ENCODE measurements at places on chromosomes 13 and 19.
A peak's percentile ranks its signal among the peaks of the same experiment; 100 is the strongest.

DNA sequence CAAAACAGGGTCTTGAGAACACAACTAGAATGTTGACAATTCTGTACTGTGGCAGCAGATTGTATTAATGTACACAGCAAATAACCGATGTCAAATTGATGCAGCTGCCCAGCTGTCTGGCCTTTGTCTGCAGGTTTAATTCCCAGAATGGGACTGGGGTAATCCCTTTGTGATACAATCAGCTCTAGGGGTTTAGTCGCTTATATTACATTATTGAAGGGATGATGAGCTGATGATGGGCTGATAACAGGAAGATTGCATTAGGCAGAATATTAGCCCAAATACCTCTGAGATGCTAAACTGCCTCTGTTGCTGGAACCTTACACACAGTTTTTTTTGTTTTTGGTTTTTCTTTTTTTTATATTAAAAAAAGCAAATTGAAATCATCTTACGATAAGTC is 265.0 kb downstream of the RBM26 start:
- DNase-seq, result no peak

- DNase-seq, result no peak
Observed at GRCh38 chr19:38640368-38640767, 7.1 kb upstream of the ACTN4 start.

- DNase-seq, result no peak
Observed at GRCh38 chr19:28023064-28023463, 1189.9 kb downstream of the UQCRFS1 start.

- no peak for DNase-seq
Observed at GRCh38 chr13:77528834-77529500, 6.5 kb upstream of the SCEL start.

DNA sequence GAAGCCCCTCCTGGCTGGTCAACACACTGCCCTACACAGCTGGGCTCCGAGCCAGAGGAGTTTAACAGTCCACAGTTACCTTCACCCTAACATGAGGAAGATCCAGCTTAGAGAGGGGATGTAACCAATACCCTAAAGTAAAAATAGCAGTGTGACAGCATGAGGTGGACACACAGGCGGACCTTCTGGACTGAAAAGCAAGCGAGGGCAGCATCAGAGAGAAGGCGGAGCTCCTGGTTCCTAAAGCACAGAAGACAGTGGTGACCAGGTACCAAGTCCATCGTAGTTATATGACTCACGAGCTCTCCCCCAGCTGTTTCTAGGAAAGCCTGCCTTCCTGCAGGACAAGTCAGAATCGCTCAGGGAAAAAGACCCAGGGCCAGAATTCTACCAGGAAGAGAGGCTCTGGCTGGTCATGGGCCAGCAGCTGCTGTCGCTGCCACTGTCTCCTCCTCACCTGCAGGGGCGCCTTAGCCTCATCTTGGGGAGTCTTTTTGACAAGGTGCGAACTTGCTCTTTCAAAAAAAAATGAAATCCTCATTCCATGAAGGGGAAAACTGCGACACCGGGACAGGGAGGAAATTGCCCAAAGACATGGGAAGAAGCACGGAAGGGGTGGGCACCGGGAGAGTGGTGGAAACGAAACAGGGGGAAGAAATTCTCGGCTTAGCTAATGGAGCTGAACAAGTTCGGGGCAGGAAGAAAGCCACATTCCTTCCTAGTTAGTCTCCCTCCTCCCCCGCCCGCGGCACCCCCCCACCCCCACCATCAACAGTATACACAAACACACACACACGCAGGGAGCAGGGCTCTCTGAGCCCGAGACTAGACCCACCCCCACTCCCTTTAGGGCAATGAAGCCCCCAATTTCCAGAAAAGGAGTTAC is 1.7 kb downstream of the ELL start:
- DNase-seq, result peak; percentile 13

GRCh38 chr19:42762789-42763188 is 2.7 kb downstream of the PSG8 start:
- DNase-seq, result no peak

GRCh38 chr13:113129480-113129879 is 6.9 kb downstream of the F10 start:
- DNase-seq, result no peak

DNA sequence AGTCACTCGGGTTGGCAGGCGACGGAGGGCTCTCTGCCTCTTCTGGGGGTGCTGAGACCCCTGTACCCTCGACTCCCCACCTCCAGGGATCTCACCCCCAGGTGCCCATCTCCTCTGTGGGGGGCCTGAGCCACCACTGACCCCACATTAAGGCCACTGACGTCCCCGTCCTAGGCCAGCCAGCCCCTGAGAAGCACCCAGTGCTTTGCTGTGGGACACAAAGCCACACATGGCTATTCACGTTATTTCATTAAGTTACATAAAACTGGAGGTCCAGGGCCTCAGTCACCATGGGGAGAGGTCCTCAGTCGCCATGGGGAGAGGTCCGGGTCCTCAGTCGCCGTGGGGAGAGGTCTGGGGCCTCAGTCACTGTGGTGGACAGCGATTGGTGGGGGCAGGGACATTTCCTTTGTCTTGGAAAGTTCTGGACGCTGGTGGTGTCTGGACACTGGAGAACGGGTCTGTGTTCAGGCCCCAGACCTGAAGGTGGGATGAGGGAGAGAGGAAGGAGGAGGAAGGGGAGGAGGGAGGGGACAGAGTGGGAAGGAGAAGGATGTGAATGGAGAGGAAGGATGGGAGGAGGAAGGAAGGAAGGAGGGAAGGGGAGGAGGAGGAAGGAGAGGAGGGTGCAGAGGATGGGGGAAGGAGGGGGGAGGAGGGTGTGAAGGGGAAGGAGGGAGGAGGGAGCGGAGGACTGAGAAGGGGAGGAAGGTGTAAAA is 3.9 kb upstream of the EFNA2 start:
- no peak for DNase-seq

DNA sequence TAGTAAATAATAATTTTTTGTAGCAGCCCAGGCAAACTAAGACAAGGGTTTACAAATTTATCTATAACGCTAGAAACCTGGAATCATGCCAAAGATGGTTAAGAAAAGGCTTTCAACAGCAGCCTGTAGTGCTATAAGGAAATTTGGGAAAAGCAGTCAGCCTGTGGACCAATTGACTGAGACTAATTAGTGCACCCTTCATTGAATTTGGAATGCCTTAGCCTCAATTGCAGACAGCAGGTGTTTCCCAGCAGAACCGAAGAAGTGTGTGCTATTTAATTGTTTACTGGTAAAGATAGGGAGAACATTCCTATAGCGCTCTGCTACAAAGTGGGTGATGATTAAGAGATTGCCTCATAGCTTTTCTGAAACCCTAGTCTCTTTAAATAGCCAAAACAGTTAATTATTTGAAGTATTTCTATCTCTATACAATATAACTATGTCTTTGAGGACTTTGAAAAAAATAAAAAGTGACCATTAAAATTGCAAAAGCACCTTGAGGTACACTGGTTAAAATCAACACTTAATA is 1884.3 kb upstream of the PCDH20 start:
- DNase-seq, result no peak

DNA sequence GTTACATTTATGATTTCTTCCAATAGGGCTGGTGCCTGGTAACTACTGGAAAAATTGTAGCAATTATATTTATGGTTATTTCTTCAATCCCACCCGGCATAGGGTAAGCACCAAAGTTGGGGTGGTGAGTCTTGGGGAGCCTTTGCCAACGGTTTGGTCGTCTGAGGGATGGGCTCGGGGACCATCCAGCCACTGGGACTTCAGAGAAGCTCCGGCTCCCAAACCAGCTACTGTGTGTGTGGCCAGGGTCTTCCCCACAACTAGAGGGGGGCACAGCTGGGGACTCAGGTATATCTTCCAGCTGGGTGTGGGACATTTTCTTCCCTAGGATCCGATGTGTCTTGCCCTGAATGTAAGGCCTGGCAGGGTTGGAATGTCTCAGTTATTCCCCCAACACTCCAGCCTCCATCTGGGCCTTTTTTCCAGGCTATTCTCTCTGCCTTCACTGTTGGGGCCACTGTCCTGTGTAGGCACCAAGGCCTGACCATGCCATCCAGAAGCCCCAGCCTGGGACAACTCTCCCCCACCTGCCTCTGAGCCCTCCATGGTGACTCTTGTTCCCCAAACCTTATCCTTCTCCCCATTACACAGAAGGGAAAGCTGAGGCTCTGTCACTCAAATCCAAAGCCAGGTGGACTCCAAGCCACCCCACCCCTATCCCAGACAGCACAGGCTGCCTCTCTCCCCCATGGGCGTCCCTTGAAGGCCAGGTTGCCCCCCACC is 1.1 kb upstream of the IFI30 start:
- DNase-seq, result no peak

DNA sequence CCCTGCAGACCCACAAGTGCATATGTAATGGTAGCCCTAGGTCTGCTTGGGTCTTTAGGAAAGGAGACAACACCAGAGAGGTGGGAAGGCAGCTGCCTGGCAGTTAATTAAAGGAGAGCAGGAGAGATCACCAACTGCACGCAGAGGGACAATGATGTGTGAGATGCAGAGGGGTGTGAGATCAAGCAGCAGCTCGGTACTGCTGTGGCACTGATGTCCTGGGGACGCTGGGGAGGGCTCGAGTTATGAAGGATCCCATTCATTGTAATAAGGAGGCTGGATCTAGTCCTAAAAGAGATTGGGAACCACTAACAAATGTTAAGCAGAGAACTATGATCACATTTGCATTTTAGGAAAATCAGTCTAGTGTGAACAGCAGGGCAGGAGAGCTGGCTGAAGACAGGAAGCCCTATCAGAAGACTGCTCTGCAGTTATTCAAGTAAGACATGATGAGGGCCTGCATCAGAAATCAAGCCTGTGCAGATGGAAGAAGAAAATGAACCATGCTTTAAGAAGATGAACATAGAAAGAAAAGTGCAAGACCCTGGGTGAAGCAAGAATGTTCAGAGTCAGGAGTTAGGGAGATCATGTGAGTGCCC is 80.4 kb downstream of the DLEU7 start:
- no peak for DNase-seq

DNA sequence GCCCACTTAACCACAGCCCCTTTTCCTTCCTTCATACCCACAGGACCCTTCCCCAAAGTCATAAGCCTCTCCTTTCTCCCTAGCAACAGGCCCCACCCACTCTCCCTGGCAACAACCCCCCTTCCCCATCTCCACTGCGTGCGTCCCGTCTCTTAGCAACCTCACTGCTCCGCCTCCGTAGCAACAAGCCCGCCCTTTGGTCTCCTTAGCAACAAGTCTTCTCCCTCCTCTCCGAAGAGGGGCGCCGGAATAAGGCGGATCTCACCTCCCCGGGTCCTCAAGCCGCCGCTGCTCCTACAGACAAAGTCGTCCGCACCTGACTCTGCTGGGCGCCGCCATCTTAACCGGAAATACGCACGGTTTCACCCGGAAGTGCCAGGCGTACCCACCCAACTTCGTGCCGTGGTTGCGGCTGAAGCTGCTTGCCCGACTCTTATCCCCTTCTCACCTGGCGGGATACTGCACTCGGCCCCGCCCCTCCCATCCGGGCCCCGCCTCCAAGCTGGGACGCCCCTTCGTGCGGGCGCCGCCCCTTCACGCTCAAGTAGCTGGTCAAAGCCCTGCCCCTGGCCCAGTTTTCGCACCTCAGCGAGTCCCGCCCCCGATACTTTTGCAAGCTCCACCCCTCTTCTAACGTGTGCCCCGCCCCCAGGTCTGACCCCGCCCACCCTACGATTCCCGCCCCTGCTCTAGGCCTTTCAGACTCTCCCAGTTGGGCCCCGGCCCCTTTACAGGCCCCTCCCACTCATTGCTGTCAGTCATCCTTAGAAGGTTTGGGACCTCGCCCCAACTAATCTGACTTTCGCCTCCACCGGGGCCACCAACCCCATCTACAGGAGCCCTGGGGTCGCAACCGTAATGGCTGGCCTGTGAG is at the start of gene HSPBP1:
Gene HSPBP1 (minus strand): TSS at position 341 of the 874 bp plus-strand sequence. CDS start 502 bp downstream, outside the sequence.
- peak; percentile 95 for DNase-seq

- no peak for DNase-seq
Observed at GRCh38 chr13:28002886-28003698, 14.6 kb upstream of the URAD start.

- DNase-seq, result no peak
Observed at GRCh38 chr19:39754971-39755370, 17.1 kb upstream of the CLC start.

DNA sequence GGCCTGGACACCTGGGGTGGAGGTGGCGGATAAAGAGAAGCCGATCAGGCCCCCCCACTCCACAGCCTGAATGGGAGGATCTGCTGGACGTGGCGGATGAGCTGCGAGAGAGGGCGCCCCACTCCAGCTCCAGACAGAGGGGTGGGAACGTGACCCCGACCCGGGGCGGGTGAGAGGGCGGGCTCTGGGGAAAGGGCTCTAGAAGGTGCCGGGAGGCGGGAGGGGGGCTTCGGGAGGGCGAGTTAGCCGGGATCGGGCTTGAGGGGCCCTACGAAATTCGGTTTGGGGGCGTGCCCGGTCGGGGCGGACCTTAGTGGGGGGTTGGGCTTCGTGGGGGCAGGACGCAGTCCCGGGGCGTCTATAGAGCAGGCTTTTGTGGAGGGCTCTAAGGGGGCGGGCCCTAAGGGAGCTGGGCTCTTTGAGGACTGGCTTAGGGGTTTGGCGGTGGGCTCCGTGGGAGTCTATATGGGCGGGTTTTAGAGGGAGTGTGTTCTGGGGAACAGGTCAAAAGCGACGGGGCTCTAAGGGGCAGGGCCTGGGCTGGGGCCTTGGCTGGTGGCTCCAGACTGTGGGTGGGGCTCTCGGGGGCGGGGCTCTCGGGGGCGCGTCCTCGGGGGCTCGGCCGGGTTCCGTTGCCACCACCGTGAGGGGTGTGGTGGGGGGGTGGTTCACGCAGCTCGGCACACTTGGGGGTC is 4.1 kb upstream of the NANOS3 start:
- DNase-seq, result no peak

DNA sequence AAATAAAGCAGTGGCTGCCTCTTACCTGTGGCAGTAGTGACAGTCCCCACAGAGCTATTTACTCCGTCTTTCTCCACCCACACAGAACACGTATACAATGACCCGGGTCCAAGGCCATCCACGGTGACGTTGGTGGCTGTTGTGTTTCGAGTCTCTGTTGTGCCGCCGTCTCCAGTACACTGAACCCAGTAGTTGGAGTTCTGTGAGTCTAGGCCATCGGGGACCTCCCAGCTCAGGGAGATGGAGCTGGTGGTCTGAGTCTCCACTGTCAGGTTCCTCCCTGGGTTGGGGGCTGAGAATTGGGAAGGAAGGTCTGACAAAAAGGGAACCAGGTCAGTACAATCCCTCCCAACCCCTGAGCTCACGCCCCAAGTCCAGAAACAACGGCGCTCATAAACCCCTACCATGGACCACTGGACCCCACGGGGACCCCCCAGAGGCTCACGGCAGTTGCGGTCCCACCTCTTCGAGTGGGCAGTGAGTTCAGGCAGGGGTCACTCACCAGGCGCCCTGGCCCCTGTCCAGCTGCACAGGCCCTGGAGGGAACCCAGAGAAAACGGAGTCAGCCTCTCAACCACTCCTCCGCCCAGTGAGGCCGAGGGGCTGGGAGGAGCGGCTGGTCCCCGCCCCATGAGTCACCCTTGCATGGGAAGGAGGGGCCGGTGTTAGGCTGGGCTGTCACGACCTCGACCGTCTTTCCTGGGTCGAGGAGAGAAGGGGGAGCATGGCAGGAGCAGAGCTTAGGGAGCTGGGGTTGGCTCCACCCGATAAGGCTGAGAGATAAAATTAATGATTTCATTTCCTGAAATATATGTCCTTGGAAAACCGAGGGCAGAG is 2.4 kb downstream of the PTPRH start:
- DNase-seq, result peak; percentile 81

- DNase-seq, result no peak
Observed at GRCh38 chr13:39526499-39526898, 76.5 kb downstream of the LHFPL6 start.
